ENCODE measurements at places on chromosomes 3 and 15. TPM values are rescaled to one million over a fixed set of nuclear protein-coding genes. Genes with fewer than 3 reads are reported as not detected.
A peak's percentile ranks its signal among the peaks of the same experiment; 100 is the strongest.

The FAM174B gene
- 14.2 TPM for total RNA-seq

The MKRN2OS gene
- total RNA-seq = 7.9 TPM

The TMC3 gene
- not detected for total RNA-seq

The IFRD2 gene
- 300 TPM for total RNA-seq

The SLC6A1 gene
- not detected for total RNA-seq

The IMPG2 gene
- total RNA-seq = 0.17 TPM

The C2CD4A gene
- 0.11 TPM for total RNA-seq

The CCDC54 gene
- total RNA-seq = not detected

The GABRR3 gene
- not detected for total RNA-seq

The ZNF502 gene
- not detected for total RNA-seq

The TMED3 gene
- total RNA-seq = 164 TPM

The ESYT3 gene
- total RNA-seq = 1.6 TPM

The LTF gene
- total RNA-seq = not detected

The TMEM41A gene
- total RNA-seq = 28.5 TPM

GRCh38 chr3:32959371-32959770 lies 7.9 kb downstream of the CCR4 start:
- DNase-seq = no peak

DNA sequence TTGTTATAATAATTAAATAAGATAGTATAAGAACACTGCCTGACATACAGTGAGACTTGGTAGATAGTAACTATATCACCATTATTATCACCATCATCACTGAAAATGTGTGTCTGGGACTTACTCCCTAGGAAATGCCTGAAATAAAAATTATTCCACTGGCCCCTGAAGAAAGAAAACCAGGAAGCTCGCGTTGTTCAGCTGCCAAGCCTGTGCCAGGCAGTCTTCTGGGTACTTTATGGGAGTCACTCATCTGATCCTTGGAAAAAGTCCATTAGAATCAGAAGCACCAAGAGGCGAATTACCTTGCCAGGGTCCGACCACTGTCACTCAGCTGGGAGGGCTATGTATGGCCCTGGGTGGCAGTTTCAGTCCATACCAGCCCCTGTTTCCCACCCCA lies 220.3 kb upstream of the TPM1 start:
- no peak for DNase-seq

DNA sequence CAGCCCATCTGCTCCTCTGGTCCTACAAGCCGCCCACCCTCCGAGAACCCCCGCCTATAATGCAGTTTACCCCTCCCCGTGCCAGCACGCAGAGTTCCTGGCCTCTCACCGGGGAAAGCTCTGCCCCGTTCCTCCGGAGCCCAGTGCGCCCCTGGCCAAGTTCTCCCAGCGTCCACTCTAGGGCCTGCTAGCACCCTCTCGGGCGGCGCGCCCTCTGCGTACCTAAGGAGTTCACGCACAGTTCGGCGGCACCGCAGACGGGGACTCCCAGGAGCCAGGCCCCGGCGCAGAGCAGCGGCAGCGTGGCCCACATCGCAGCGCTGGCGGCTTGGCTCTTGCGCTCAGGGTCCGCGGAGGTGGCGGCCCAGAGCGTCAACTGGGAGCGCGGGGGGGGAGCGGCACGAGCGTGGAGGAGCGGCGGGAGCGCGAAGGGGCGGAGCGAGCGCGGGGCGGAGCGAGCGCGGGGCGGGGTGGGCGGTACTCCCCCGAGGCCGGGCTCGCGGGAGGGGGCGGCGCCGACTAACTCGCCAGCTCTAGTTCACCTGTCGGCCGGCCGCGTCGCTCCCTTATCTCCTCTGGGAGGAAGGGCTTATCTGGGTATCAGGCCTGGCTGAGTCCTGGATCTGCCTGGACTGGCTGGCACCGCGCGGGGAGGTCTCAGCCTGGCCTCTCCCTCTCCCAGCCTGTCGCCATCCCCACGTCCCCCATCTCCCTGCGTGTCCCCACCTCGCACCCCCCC lies at the start of gene CTSH:
Gene CTSH, minus strand, starts transcription at position 378 of the 739 bp plus-strand sequence. Its CDS starts 65 bp downstream, at position 313.
- peak; percentile 74 for DNase-seq

GRCh38 chr3:146465693-146466465 lies 3.5 kb downstream of the PLSCR2 start:
- peak; percentile 38 for DNase-seq

GRCh38 chr3:87437765-87438164 lies 161.4 kb upstream of the POU1F1 start:
- DNase-seq = peak; percentile 38

DNA sequence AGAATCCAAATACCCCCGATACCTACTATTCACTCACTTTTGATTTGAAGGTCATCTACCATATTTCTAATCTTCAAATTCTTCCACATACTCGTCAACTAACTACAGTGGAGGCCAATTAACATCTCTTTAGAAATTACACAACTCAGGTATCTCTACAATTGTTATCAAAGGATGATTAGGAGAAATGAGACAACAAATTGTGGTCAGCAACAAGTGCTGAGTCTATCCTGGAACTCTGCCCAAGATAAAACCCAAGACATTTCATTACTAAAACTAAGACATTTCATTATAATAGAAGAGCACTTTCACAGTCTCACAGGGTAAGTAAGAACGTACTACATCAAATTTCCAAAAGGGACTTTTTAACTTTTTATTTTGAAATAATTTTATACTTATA lies 100.0 kb downstream of the TBC1D5 start:
- DNase-seq = no peak

GRCh38 chr3:71809321-71810026 lies 24.5 kb upstream of the PROK2 start:
- no peak for DNase-seq

- no peak for DNase-seq
These were observed 15.8 kb downstream of the EFCC1 start for GRCh38 chr3:129016720-129017483.

DNA sequence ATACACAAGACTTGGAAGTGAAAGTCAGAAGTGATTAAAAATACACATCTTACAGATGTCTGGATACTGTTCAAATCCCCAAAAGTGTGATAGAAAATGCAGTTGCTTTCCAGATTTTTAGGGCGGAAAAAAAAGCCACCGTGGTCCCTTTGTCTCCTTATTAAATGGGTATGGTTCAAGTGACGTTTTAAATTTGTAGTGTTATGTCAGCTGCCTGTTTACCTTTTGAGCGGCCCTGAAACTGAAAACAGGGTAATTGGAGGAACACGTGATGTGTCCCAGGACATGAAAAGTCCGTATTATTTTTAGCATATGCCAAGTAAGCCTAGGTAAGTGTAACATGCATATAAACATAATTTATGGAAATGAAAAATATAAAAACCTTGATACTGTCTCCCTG lies 109.0 kb upstream of the PDZRN3 start:
- DNase-seq = no peak

- DNase-seq = peak; percentile 10
These were observed 167.6 kb downstream of the ECT2 start for GRCh38 chr3:172918165-172918564.

- DNase-seq = no peak
These were observed 1144.2 kb downstream of the ROBO2 start for GRCh38 chr3:78183906-78184599.

- DNase-seq = peak; percentile 51
These were observed 202.1 kb downstream of the NLGN1 start for GRCh38 chr3:173599673-173600072.

GRCh38 chr3:147589016-147589415 lies 179.9 kb downstream of the ZIC1 start:
- no peak for DNase-seq

DNA sequence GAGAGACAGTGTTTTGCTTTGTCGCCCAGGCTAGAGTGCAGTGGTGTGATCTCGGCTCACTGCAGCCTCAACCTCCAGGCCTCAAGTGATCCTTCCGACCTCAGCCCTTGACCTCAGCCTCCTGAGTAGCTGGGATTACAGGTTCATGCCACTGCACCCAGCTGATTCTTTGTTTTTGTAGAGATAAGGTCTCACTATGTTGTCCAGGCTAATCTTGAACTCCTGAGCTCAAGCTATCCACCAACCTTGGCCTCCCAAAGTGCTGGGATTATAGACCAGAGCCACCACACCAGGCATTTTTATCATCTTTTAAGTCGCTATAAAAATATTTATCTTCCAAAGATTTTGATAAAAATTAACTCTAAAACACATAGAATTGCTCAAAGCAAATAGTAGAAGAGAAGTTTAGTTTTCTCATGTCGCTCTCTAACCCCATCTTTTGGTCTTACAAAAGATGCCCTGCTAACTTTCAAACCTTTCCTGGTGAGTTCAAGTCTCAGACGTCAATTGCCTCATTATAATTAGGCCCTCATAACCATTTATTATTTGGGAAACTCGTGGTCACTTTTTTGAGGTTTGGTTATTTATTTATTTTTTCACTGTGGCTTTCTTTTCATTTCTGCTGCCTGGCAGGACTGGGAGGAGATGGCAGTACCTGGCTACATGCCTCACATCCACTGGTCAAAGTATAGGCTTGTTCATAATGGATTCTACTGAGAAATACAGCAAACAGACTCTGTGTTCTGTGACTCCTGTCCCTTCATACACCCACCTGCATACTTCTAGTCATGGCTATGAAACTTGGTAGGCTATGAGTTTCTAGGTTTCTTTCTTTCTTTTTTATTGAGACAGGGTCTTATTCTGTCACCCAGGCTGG lies 48.3 kb upstream of the DPPA4 start:
- no peak for DNase-seq

GRCh38 chr15:69403594-69403993 lies 10.6 kb upstream of the KIF23 start:
- peak; percentile 41 for DNase-seq

DNA sequence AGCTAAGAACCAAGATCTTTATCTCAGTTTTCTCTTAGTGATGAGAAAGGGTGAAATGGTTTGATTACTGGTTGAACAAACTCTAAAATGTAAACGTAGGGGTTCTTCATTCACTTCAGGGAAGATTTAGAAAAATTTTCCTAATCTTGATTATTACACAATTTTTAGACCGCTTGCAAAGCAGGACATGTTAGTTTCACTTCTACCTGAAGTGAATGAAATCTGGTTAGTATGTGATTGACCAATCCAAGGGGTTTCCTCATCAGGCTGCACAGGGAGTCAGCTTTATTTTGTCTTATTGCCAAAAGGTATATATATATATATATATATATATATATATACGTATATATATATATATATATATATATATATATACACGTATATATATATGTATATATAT lies 740.4 kb downstream of the TUSC7 start:
- DNase-seq = no peak

GRCh38 chr3:40309925-40310695 lies 603 bp downstream of the EIF1B start:
- peak; percentile 32 for DNase-seq

DNA sequence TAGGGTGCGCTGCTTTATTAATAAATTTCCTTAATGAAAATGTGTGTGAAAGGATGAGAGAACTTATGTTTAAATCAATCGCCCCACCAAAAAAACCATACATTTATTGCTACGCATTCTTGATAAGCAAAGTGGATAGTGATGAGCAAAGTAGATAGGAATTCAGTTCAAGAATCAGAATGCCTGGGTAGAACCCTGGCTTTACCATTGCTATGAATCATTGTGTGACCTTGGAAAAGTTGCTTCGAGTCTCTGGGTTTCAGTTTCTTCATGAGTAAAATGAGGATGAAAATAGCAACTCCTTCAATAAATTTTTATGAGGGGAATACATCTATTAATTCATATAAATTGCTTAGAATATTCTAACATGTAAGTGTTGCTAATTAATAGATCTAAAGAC lies 2.6 kb upstream of the ALCAM start:
- peak; percentile 79 for DNase-seq

DNA sequence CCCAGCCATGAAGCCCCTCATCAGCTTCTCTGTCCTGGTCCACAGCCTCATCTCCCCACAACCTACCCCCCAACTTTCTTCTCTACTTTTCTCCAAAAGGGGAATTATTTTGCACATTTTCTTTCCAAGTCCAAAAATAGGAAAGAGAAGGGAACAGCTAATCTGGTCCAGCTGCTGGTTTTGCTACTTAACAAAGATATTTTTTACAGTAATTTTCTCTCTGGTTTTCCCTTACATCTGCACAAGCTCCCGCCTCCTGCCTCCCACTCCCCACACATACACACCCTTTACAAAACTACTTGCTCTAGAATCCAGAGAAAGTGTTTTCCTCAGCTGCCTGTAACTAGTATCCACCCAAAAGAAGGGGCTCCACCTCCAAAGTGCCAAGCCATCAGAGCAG lies 177.2 kb downstream of the POLR2M start:
- no peak for DNase-seq

DNA sequence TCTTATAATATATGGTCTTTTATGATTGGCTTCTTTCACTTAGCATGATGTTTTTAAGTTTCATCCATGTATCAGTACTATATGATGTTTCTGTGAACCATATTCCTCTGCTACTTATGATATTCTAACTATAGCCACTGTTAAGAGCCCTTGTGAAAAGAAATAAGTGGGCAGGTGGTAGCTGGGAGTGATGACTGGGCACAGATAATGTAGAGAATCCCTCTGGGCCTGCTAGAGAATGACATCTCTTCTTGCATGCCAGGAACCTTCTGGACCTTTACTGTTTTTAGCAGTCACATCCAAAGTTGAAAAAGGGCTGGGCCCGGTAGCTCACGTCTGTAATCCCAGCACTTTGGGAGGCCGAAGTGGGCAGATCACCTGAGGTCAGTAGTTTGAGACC lies 10.2 kb downstream of the IDH3A start:
- no peak for DNase-seq

- peak; percentile 68 for DNase-seq
These were observed 356.4 kb downstream of the LPP start for GRCh38 chr3:188510366-188510765.

DNA sequence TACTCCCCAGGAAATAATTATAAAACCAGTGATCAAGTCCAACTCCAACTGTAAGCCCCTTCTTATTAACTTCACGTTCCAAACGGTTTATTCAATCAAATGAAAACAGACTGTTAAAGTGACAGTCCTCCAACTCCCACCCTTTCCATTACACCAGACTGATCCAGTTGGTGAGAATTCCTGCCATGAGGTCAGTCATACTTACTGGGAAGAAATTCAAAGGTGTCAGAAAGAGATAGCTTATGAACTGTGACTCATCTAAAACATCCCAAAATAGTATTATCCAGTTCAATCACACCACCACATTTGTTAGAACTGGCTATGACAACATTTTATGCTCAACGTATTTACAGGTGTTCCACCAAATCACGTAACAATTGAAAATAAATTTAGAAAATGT lies 19.5 kb downstream of the SMARCC1 start:
- DNase-seq = no peak
